Thymus (tissue), 14 donors: ENCODE measurements at places on chromosomes 11 and 22.

DNA sequence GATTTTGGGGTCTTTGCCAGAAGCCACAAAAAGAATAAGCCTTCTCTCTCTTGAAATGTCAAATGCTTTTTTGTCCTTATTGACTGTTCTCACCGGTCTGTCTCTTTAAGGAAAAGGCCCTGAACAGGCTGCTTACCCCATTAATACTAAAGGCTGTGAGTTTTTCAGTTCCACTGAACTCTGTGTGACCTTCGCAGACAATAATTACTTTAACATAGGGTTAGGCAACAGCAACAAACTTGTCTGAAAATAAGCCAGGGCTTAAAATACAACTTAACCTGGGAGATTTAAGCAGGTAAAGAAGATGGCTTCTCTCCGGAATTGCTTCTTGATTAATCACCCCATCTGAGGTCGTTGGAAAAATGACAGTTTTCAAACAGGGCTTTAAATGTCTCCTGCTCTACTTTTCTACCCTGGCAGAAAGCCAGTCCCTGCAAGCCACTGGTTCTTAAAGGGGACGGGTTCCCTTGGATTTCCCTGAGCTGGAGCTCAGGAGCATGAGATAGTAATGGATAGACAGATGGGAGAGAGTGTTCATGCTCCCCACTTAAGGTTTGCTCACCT is 69.4 kb downstream of the ARL14EP start:
- no peak overlapping the region for H3K4me3 ChIP-seq
- no peak for DNase-seq
- H3K4me1 ChIP-seq, result no peaks in the 10 kb centered on the region
- no peaks in the 10 kb centered on the region for H3K36me3 ChIP-seq

DNA sequence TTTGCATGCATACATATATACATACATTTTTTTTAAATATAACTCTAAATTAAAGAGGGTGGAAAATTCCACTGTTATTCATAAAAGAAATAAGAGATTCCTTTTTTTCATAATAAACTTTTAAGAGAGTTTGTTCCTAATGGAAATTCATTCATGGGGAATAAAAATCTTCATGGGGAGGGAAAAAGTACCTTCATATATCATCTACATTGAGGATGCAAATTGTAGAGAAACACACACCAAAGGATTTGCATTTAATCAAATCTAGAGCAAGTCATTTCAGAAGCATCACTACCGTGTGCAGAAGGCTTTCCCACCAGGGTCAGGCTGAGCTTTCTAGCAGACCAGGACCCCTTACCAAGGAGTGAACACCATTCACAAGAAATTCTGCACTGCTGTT is at the start of gene POU2AF2:
Gene POU2AF2, plus strand, starts transcription at position 301 of the 400 bp plus-strand sequence. CDS start 129 bp downstream, outside the sequence.
- no peak within 1 kb of the TSS for H3K27ac ChIP-seq
- no peaks in the 10 kb centered on the region for H3K4me1 ChIP-seq
- no peak within 1 kb of the TSS for H3K4me3 ChIP-seq
- no peak for DNase-seq
- no peaks in the 10 kb centered on the region for H3K36me3 ChIP-seq

DNA sequence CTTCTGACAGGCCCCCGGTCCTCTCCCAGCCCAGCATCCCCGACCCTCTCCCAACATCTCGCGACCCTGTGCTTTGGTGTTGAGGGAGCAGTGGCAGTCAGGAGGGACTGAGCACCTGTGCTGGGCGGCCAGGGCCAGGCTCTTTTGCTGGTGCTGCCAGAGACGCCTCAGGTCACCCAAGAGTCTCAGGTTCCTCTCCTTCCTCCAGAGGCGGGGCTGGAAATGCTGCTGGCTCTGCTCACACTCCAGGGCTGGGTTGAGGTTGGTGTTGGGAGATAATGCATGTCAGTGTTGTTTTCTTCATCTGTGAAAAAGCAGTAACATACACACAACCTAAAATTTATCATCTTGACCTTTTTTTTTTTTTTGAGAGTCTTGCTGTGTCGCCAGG is 1.2 kb upstream of the IGLL1 start:
- DNase-seq, result no peak
- no peaks in the 10 kb centered on the region for H3K27me3 ChIP-seq
- H3K27ac ChIP-seq, result peak overlapping the region; percentile 43

GRCh38 chr22:34486381-34486780 is 566.1 kb upstream of the LARGE1 start:
- DNase-seq, result no peak
- no peak overlapping the region for H3K27ac ChIP-seq
- H3K36me3 ChIP-seq, result no peaks in the 10 kb centered on the region

GRCh38 chr11:1943576-1943975 is 3.6 kb upstream of the MRPL23 start:
- H3K27ac ChIP-seq, result no peak overlapping the region
- H3K27me3 ChIP-seq, result no peaks in the 10 kb centered on the region
- H3K4me1 ChIP-seq, result no peaks in the 10 kb centered on the region
- no peak overlapping the region for H3K4me3 ChIP-seq
- DNase-seq, result no peak
- H3K36me3 ChIP-seq, result no peaks in the 10 kb centered on the region

- no peaks in the 10 kb centered on the region for H3K36me3 ChIP-seq
- no peak for DNase-seq
- H3K27ac ChIP-seq, result no peak overlapping the region
- peaks cover 50% of the 10 kb centered on the region for H3K4me1 ChIP-seq
- no peak overlapping the region for H3K4me3 ChIP-seq
These were observed 48.2 kb downstream of the UBASH3B start for GRCh38 chr11:122703541-122704272.

- no peak for DNase-seq
- no peak overlapping the region for H3K4me3 ChIP-seq
- H3K4me1 ChIP-seq, result no peaks in the 10 kb centered on the region
- no peaks in the 10 kb centered on the region for H3K27me3 ChIP-seq
- no peaks in the 10 kb centered on the region for H3K36me3 ChIP-seq
These were observed 112.8 kb upstream of the CADM1 start for GRCh38 chr11:115616971-115617370.

GRCh38 chr22:34834059-34834458 is 231.9 kb upstream of the ISX start:
- no peaks in the 10 kb centered on the region for H3K27me3 ChIP-seq
- H3K36me3 ChIP-seq, result no peaks in the 10 kb centered on the region
- H3K4me3 ChIP-seq, result no peak overlapping the region
- no peak for DNase-seq
- no peak overlapping the region for H3K27ac ChIP-seq
- H3K4me1 ChIP-seq, result no peaks in the 10 kb centered on the region

- peaks cover 4% of the 10 kb centered on the region for H3K4me1 ChIP-seq
- DNase-seq, result no peak
- H3K36me3 ChIP-seq, result peaks cover 72% of the 10 kb centered on the region
- no peaks in the 10 kb centered on the region for H3K27me3 ChIP-seq
- H3K27ac ChIP-seq, result no peak overlapping the region
These were observed 76.4 kb downstream of the C2CD3 start for GRCh38 chr11:74094393-74094792.

- no peak overlapping the region for H3K27ac ChIP-seq
- no peaks in the 10 kb centered on the region for H3K4me1 ChIP-seq
- H3K4me3 ChIP-seq, result no peak overlapping the region
- H3K36me3 ChIP-seq, result no peaks in the 10 kb centered on the region
- H3K27me3 ChIP-seq, result no peaks in the 10 kb centered on the region
These were observed 53.1 kb downstream of the MAP6 start for GRCh38 chr11:75615751-75616150.

DNA sequence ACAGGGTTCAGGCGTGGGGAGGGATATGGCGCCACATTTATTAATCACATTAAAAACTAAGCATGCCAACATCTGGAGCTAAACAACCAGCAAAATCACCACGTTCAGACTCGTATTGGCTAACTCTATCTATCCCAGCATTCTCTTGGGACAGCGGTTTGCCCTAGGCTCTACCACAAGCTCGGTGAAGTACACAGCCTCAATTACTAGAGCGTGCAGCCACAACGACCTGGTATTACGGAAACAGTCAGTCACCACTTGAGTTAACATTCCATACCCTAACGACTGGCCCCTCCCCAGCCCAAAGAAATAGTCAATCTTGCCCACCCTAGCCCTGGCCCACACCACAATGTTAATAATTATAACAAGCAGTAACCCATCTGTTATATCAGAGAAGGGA is 32.1 kb downstream of the APOL5 start:
- H3K4me3 ChIP-seq, result no peak overlapping the region
- no peaks in the 10 kb centered on the region for H3K27me3 ChIP-seq
- no peak for DNase-seq
- H3K4me1 ChIP-seq, result peaks cover 10% of the 10 kb centered on the region

GRCh38 chr11:71917646-71918140 is 10.7 kb downstream of the XNDC1N start:
- no peaks in the 10 kb centered on the region for H3K27me3 ChIP-seq
- no peak for DNase-seq
- no peaks in the 10 kb centered on the region for H3K4me1 ChIP-seq
- H3K36me3 ChIP-seq, result peaks cover 36% of the 10 kb centered on the region
- no peak overlapping the region for H3K27ac ChIP-seq

- DNase-seq, result no peak
- peaks cover 4% of the 10 kb centered on the region for H3K36me3 ChIP-seq
- H3K27me3 ChIP-seq, result no peaks in the 10 kb centered on the region
- no peak overlapping the region for H3K27ac ChIP-seq
- no peak overlapping the region for H3K4me3 ChIP-seq
These were observed 12.6 kb downstream of the C22orf31 start for GRCh38 chr22:29048822-29049654.

- H3K36me3 ChIP-seq, result no peaks in the 10 kb centered on the region
- DNase-seq, result no peak
These were observed 76.1 kb downstream of the KIRREL3 start for GRCh38 chr11:126924376-126925040.

DNA sequence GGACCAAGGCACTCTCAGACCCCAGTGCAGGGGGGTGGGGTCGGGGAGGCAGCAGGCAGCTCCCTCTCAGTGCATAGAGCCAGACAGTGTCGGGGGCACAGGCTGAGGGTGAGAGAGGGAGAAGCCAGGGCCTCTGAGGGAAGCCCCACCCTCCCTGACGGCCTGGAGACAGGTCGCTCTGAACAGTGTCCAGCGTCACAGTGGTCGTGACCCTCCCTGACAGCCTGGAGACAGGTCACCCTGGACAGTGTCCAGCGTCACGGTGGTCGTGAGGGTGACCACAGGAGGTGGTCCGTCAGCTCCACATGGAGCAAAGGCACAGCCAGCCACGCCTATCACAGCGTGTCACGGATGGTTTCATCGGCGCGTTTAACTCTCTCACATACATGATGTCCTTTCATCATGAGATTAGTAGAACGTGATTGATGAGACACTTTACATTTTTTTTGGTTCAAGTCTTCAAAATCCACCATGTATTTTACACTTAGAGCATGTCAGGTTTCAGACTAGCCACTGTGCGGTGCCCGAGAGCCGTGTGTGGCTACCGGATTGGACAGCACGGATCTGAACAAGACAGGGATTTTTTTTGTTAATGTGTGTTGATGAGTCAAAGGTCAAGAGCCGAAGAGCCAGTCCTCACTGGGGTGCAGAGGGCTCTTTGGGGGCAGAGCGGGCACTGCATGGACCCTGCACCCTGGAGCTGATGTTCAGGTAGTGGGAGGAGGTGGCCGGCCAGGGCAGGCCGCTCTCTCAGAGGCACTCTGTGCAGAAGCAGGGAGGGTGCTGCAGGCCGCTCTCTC is 23.9 kb upstream of the PANX2 start:
- no peak overlapping the region for H3K27ac ChIP-seq
- no peaks in the 10 kb centered on the region for H3K36me3 ChIP-seq
- H3K27me3 ChIP-seq, result no peaks in the 10 kb centered on the region
- H3K4me3 ChIP-seq, result no peak overlapping the region
- no peak for DNase-seq
- no peaks in the 10 kb centered on the region for H3K4me1 ChIP-seq

- DNase-seq, result no peak
- H3K27ac ChIP-seq, result no peak overlapping the region
- no peaks in the 10 kb centered on the region for H3K4me1 ChIP-seq
- H3K4me3 ChIP-seq, result no peak overlapping the region
- H3K27me3 ChIP-seq, result no peaks in the 10 kb centered on the region
These were observed 72.0 kb upstream of the MPEG1 start for GRCh38 chr11:59284773-59285129.

DNA sequence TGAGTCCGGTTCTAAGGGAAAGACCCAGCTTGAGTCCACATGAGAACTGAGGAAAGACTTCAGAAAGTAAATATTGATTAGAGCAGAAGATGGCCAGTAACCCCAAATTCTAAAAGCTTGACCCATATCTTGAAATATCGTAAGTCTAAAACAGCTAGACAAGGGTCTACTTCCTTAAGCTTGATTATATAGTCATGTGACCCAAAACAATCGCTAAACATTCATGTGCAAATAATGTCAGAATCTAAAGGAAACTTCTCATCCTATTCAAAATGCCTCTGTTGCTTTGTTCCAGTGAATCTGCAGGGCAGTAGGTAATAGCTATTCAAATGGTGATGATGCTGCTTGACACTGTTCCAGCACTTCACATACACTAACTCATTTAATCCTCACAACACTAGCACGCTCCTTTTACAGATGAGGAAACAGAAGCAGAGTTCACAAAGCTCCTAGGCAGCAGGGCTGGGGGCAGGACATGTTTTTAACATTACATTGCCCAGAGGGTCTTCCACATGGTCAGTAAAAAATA is 52.6 kb downstream of the TCF20 start:
- H3K27ac ChIP-seq, result no peak overlapping the region
- peaks cover 3% of the 10 kb centered on the region for H3K4me1 ChIP-seq
- DNase-seq, result no peak
- H3K27me3 ChIP-seq, result no peaks in the 10 kb centered on the region
